ENCODE measurements at places on chromosomes 6 and 20.
A peak's percentile ranks its signal among the peaks of the same experiment; 100 is the strongest.

DNA sequence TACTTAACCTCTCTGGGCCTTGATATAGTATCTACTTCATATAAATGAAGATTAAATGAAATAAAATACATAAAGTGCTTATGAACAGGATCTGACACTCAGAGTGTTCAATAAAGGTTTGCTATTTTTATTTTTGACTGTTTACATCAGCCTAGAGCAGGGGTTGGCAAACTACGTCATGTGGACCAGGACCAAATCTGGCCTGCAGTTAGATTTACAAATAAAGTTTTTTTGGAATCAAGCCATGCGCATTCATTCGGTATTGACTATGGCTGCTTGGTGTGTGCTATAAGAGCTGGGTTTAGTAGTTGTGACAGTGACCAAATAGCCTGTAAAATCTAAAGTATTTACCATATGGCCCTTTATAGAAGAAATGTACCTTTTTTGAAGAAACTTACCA is 20.8 kb downstream of the PEX7 start:
- DNase-seq = no peak

DNA sequence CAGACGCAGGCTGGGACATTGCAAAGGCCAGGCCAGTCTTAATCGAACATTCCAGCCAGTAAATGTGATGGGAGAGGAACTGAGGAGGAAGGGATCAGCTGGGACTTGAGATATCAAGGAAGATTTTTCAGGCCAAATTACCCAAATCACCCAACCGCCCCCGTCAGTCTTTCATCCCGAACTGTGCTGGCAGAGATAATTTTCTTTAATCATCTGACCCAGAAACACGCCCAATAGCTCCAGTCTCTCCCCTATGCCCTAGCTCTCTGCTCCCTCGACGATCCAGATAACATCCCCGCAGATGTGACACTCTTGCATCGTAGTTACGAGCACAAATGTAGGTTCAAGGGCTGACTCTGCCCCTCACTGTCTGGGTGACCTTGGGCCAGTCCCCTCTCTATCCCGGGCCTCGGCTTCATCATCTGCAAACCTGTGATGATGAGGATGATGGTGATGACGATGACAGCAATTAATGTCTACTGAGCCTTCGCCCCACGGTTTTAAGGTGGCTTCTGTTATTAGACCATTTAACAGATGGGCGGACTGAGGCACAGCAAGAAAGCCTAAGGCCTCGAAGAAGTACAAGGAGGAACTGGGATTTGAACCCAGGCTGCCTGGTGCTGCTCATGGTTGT is 118.6 kb downstream of the PREX1 start:
- DNase-seq = no peak

GRCh38 chr6:139249395-139249794 is 42.4 kb downstream of the TXLNB start:
- no peak for DNase-seq

DNA sequence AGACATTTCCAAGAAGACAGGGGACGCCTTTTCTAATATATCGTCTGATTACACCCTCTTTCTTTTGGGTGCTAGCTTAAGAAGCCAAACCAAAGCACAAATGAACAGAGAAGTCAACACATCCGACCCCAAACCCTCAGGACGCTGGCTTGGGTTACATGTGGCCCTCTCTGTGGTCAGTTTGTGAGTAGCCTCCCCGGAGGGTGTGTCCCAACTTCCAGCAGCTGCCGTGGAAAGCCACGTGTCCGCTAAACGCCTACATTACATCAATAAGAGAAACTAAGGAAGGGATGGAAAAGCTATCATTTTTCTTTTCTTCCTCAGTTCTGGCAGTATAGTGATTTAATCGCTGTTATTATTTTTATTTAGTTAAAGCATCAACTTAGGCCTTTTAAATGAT is 487 bp upstream of the BMP6 start:
- DNase-seq = no peak

DNA sequence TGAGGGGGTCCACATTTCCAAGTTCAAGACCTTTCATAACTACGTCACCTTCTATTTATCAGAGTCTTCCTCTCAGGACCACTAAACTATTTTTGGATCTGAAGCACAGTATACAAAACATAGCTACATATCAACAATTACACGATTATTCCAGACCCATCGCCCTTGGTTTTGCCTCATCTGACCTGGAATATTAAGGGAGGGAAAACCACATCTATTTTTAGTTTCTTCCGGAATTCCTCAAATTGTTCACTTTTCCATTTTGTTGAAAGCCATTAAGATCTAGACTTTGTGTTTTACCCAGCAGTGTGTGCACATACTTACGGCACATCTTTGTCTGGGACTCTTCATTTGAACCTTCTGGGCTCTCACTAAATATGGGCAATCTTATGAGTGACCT is 12.0 kb upstream of the ADGRF5 start:
- DNase-seq = no peak

GRCh38 chr6:3022765-3023662 is 23.3 kb downstream of the NQO2 start:
- DNase-seq = no peak

DNA sequence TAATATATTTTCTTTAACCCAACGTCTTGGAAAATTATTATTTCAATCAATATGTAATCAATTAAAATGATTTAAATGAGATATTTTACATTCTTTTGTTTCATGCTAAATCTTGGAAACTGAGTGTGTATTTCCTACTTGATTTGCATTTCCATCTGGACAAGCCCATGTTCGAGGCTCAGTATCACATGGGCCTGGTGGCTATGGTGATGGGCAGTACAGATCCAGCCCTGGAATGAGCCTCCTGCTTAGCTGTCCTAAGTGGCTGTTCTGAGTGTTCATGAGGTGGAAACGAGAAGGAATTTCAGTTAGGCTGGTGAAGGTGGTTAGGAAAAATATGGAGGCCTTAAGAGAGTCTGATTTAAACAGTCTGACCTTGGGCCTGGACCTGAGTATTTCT is 73.0 kb upstream of the ATXN1 start:
- no peak for DNase-seq

- DNase-seq = peak; percentile 96
Observed at GRCh38 chr20:7841291-7841970, 98.8 kb downstream of the HAO1 start.

- DNase-seq = no peak
Observed at GRCh38 chr6:44682987-44683779, 295.7 kb downstream of the CDC5L start.

DNA sequence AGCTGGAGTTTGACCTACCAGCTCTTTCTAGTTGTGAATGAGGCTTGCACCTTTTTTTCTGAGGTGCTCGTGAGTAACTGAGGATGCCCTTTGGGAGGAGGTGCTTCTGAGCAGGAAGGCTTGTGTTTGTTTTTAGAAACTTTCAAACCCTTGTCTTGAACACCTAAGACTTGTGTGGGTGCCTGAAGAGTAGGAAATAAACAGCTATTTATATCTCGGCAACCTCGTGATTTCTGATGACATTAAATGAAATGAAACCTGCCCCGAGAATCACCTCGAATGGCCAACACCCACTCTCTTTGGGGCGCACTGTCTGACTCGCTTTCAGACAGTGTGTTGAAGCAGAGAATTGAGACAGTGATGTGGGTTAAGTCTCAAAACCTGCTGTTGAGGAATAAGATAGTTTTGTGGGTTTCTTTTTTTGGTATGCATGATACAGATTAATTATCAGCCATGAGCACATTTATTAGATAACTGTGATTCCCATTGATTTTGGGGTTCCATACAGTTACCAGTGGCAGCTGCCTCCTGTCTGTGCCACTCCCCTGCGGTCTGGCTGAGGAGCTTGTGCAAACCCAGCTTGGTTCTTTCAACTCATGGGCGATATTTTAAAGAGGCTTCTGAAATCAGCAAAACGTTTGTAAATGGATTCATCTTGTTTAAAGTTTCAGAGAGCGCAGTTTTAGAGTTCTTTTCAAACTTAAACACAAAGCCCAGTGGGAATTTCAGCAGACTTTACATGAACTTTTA is 8.4 kb downstream of the IRF4 start:
- no peak for DNase-seq

DNA sequence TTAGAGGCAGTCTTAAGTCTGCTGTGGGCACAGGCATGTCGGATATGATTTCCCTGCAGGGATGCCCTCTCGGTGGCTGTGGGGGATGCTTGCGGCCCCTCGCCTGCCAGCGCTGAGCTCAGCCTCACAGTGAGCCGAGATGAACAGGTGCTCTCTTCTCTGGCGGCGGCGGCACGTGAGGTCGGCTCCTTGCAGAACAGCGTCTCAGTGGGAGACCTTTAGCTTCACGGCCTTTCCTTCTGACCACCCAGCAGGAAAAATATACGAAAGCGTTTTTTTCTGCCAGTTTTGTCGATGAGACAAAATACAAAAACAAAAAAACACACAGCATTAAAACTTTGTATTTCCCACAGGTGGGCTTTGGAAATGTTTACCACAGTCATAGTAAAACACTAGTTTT is 23.6 kb downstream of the FOXA2 start:
- no peak for DNase-seq

GRCh38 chr20:17655865-17656479 is 26.1 kb downstream of the RRBP1 start:
- peak; percentile 57 for DNase-seq

DNA sequence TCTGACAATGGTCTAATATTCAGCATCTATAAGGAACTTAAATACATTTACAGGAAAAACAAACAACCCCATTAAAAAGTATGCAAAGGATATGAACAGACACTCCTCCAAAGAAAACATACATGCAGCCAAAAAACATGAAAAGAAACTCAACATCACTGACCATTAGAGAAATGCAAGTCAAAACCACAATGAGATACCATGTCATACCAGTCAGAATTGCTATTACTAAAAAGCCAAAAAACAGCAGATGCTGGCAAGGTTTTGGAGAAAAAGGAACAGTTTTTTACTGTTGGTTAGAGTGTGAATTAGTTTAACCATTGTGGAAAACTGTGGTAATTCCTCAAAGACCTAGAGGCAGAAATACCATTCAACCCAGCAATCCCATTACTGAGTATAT is 339.0 kb upstream of the ADGRB3 start:
- no peak for DNase-seq

- DNase-seq = no peak
Observed at GRCh38 chr6:15495375-15495901, 167.4 kb downstream of the DTNBP1 start.

DNA sequence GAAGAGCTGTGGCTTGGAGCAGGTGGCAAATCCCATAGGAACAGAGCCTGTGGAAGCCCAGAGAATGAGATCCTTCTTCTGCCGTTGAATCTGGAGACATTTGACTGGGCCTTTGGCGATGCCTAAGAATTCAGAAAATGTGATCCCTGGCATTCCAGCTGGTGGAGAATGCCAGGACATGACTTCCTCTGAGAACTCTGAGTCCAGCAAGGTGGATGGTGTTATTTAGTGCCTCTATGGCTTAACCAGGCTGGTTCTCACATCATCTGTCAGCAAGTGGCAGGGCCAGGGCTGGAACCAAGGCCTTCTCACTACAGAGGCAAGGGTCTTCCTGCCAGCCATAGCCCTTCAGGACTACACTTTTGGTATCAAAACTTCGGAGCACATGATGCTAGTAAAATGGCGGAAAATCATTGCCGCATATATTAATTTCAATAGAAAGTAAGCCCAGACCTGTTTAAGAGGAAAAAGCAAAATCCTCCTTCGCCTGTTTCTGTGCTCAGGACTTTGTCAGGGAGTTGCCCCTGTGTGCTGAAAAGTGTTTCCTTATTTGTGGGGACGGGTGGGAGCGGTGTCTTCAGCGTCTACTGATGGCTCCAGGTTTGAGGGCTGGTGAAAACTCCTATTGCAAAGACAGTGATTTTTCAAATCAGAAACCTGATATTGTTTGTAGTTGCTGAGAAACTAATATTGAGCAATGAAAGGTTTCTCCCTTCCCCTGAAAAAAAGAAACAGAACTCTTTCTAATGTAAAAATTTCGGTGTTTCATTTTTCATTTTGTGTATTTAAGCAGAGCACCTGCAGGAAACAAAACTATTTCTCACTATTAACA is 23.9 kb downstream of the DUSP22 start:
- DNase-seq = no peak

- no peak for DNase-seq
Observed at GRCh38 chr20:59391975-59392374, 91.6 kb downstream of the EDN3 start.

DNA sequence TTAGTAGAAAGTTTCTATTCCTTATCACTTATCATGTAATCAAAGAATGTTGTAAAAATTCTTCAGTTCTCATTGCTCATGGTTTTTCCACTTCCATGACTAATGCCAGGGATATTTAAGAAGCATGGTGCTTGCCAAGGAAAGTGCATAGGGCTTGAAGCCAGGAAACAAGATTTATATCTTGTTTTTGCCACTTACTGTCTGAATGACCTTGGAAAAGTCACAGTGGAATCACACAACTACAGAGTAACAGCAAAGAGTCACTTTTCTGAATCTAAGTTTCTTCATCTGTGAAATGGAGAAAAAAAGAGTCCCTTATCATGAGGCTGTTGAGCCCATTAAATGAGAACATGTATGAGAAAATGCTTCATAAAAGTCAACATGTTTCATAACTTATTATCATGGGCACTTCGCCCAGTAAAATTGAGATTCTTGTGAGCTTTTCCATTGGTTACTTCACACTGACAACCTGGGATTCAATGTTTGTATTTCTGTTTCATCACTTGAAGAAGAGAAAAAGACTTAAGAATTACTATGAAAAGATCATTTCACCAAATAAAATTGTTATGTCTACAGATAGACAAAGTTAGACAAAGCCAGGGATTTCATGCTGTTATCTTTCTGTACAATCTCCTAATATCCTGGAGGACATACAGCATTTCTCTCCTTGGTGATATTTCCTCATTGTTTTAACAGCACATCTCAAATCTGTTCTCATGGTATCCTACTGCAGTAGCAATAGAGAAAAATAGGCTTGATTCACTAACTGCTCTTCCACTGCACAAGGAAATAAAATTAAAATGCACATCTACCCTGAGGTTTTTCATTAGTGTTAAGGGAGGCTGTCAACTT is 7.6 kb upstream of the BMP5 start:
- DNase-seq = peak; percentile 81

DNA sequence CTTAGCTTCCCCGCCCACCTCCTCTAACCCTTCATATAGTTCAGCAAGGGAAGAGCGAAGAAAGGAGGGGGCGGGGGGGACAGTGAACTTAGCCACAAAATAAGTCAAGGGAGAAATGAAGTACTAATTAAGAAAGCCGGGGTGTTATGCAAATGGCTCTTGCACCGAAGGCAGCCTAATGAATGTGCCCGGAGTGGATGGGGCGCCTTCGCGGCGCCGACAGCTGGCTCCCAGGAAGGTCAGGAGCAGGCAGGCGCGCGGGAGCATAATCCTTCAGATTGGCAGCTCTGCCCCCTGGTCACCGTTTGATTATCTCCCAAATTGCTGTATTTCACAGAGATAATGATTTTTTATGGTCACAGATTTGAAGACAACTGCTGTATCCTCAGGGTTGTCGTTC is 395.1 kb downstream of the TFAP2B start:
- no peak for DNase-seq

DNA sequence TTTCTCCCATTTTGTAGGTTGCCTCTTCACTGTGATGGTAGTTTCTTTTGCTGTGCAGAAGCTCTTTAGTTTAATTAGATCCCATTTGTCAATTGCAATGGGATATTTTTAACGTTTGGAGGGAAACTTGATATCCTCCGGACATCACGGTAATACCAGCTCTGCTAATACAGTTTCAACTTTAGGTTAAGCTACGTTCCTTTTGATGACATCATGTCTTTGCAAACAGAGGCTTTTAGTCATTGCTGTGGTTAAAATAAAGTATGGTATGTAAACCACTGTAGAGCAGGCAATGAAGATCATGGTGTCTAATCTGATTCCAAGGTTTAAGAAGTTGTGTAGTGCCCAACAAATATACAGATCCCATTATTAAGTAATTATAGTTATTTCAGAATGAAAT is 168.0 kb upstream of the CHD6 start:
- peak; percentile 58 for DNase-seq

- DNase-seq = peak; percentile 63
Observed at GRCh38 chr6:42017021-42017643, 33.2 kb upstream of the TAF8 start.

- DNase-seq = no peak
Observed at GRCh38 chr20:25230166-25230831, 17.6 kb upstream of the PYGB start.
